ENCODE measurements at places on chromosomes 2 and 18.

- DNase-seq: no peak
These were observed 3.9 kb downstream of the WIPF1 start for GRCh38 chr2:174593574-174594203.

DNA sequence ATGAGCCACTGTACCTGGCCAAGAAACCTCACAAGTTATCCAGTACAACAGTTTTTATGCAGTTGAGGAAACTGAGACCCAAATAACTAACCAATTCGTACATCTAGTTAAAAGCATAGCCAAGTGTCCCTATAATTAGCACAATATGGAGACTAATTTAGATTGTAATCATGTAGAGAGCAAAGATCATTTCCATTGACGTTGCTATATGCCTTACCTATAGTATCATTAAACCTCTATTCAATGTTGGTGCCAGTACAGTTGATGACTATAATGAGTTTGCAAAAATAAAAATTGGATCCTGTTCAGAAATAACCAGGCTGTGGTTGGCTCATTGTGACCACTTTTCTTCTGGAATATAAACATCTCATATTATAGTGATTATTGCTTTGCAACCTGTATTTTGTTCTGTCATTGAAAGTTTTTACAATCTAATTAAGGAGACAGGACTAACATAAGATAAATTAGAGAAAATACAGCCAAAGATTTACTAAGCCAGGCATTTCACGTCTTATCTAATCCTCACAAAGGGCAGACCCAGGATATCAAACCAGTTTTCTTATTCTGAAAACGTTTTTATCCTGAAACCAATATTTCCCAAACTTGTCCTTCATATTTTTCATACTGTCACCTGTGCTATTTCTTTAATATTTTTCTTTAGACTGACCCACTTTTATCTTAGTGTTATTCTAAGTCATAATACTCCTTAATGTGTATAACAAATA is 130.0 kb upstream of the STON1 start:
- no peak for DNase-seq

GRCh38 chr2:150062416-150062815 is 425.1 kb downstream of the RND3 start:
- no peak for DNase-seq

DNA sequence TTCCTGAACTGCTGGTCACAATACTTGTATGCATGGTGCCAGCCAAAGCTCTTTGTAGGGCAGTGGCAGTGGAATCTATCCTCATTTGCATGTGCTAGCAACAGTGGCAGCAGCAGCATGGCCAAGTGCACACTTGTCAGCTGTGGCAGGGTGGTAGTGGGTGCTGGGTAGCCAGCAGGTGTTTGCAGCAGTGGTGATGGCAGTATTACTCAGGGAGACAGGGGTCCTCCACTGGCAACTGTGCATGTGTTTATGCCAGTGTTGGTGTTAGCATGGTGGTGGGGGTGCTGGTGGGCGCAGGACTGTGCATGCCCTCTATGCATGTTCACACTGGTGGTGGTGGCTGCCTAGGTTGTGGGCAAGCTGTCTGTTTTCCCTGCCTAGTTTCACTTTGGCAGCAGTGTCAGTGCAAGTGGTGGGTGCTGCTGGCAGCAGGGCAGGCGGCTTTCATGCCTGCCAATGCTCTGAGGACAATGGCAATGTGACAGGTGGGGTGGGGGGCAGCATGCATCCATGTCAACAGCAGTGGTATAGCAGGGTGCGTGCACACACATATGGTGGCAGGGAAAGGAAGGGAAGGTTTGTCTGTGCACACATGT is 41.2 kb downstream of the GALNT13 start:
- DNase-seq: no peak

- DNase-seq: no peak
These were observed 90.5 kb upstream of the UPP2 start for GRCh38 chr2:158011055-158011771.

- no peak for DNase-seq
These were observed 75.0 kb upstream of the SLC25A52 start for GRCh38 chr18:31835528-31836133.

- no peak for DNase-seq
These were observed 89.0 kb upstream of the PNPT1 start for GRCh38 chr2:55782528-55783173.

- DNase-seq: no peak
These were observed 32.9 kb downstream of the CENPO start for GRCh38 chr2:24825883-24826772.

GRCh38 chr18:26378701-26379100 is 152.5 kb downstream of the TAF4B start:
- DNase-seq: no peak

DNA sequence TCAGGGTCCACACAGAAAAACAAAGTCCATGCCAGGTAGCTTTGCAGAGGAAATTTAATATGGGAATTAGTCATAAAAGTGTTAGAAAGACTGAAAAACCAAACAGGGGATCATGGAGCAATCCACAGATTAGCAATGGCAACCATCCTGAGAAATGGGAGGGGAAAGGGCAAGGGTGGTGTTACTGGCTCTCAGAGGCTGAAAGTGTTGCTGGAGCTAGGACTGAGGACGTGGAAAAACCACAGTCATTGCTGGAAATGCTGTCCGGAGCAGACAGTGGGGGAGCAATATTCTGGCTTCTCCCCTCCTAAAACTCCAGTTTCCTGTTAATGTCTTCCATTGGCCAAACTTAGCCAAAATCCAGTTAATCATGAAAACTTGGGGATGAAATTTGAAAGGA is 172.4 kb downstream of the ZBTB7C start:
- no peak for DNase-seq

- DNase-seq: no peak
These were observed 455.4 kb downstream of the NUP35 start for GRCh38 chr2:183579686-183580085.

GRCh38 chr2:29227935-29228675 is 112.9 kb downstream of the CLIP4 start:
- no peak for DNase-seq

GRCh38 chr2:64325852-64326577 is 127.9 kb upstream of the LGALSL start:
- DNase-seq: no peak

GRCh38 chr2:173860566-173860965 is 104.6 kb downstream of the SP3 start:
- no peak for DNase-seq

GRCh38 chr2:198004921-198005829 is 200.8 kb downstream of the PLCL1 start:
- DNase-seq: no peak

DNA sequence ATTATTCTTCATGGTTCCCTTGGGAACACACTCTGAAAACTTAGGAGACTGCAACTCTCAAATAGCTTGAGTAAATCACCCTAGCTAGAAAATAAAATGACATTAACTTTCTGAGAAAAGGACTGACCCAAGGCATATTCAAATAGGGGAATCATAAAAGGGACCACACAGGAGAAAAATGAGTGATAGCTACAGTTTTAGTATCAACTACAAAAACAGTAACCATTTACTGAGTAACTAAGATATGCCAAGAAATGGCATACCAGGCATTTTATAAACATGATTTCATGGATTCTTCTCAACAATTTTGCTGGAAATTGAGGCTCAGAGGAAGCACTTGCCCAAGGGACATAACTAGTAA is 84.5 kb downstream of the AFF3 start:
- DNase-seq: no peak

- no peak for DNase-seq
These were observed 5.4 kb downstream of the MRO start for GRCh38 chr18:50814395-50814794.

DNA sequence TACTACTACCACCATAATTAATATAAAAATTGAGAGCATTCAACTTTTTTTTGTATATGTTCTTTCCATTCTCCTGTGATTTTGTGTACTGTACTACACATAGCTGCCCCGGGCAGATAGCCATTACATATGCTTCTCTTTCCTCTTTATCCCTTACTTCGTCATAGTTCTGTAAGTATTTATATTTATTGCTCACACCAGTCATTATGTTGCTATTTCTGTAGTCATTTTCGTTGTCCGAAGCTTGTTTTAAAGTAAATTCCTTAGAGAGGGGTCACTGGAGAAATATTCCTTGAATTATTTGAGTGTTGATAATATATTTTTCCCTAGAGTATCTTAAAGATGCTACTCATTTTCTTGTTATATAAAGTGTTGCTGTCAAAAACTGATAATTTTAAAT is 144.0 kb downstream of the CLIP4 start:
- DNase-seq: no peak

- no peak for DNase-seq
These were observed 702.7 kb downstream of the SOCS6 start for GRCh38 chr18:70991577-70991976.

GRCh38 chr2:68414876-68415275 is 49.8 kb downstream of the PLEK start:
- no peak for DNase-seq

GRCh38 chr2:65017335-65017734 is 28.1 kb downstream of the SLC1A4 start:
- no peak for DNase-seq

DNA sequence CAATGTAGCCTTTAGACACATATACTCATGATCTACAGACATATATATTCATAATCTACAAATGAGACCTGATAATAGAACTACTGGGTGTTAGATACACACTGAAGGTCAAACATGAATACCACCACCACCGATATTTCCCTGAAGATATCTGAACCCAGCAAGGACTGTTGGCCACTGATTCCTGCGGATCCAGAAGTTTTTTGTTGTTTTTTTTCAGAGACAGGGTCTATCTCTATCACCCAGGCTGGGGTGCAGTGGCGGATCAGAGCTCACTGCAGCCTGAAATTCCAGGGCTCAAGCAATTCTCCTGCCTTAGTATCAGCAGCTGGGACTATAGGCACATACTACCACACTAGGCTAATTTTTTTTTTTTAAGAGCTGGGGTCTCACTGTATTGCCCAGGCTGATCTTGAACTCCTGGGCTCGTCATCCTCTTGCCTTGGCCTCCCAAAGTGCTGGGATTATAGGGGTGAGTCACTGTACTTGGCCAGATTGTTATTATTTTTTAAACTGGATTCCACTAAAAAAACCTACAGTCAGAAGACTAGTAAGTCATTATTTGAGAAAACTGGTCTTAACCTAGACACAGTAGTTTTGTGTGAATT is 1.8 kb downstream of the METTL5 start:
- no peak for DNase-seq

GRCh38 chr18:51575171-51575570 is 377.7 kb upstream of the MEX3C start:
- DNase-seq: no peak

- DNase-seq: no peak
These were observed 255.1 kb upstream of the THSD7B start for GRCh38 chr2:136510244-136510643.

DNA sequence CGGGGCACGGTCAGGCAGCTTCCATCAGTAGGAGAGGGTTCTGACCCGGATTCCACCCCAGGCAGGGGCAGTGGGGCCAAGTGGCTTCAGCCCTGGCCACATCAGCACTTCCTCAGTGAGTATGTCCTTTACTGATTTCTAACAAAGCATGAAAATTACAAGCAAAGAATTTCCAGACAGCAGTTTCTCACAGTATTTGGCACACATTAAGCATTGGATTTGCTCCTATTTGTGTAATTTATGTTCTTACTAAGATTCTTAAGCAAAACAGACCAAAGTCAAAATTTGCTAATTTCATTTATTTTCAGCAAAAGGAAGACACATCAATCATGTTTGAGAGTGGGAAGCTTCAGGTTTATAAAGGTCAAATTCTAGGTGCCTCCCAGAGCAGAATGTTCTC is 73.3 kb upstream of the NFATC1 start:
- DNase-seq: no peak

- no peak for DNase-seq
These were observed 60.8 kb downstream of the MBP start for GRCh38 chr18:77071711-77072292.

DNA sequence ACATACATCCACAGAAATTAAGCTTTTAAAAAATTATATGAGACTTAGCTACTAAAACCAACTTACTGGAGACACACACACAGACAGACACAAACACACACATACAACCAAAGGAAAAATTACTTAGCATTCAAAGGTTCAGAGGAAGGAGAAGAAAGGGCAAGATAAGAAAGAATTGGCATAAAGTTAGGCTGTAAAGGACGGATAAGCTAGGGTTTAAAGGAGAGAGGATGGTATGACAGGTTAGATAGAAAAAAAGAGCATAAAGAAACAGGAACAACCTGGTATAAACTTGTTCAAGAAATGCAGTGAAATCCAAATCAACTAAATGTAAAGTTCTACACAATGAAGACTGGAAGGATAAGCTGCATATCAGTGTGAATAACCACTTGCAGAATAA is 73.4 kb downstream of the SLC66A3 start:
- no peak for DNase-seq

DNA sequence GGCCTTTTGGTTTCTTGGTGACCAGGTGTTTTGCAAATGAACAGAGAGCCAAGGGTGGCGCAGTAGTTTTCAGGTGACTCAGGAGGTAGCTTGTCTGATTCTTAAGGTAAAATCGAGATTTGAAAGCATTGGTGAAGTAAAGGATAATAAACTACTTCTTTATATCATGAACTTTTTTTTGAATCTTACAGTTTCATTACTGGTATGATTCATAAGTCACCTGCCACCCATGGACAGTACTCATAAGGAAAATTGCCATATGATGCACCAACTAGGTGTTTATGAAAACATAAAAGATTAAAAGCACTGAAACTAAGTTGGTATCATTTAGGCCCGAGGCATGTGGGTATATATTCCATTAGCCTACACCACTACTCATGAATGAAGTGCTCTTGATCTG is 84.1 kb upstream of the MGAT5 start:
- no peak for DNase-seq

GRCh38 chr2:176997074-176997791 is 215.4 kb upstream of the HNRNPA3 start:
- DNase-seq: no peak

- no peak for DNase-seq
These were observed 31.2 kb upstream of the TBR1 start for GRCh38 chr2:161384864-161385263.

DNA sequence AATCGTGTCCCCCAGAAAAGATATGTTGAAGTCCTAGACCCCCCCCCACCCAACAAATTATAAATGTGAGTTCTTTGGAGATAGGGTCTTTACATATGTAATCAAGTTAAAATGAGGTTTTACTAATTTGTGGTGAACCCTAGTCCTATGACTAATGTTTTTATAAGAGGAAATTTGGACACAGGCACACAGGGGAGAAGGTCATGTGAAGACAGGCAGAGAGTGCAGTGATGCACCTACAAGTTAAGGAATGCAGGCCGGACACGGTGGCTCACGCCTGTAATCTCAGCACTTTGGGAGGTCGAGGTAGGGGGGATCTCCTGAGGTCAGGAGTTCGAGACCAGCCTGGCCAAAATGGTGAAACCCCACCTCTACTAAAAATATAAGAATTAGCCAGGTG is 5.8 kb upstream of the PMAIP1 start:
- DNase-seq: no peak

DNA sequence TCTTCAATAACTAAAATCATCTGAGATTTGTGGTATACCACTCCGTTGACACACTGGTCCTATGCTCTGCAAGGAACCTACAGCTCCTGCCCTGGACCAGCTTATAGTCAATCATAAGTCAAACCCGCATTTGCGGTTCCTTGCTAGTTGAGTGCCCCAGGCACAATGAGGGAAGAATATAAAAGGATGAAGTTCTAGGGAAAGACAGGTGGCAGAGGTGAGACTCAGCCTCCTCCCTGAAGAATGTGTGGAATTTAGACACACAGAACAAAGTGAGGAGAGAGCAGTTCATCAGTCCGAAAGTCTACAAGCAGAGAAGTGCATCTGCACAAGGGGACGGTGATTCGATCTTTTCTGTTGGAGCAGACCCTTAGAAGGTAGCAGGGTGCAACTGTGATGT is 615.0 kb upstream of the FANCL start:
- no peak for DNase-seq

- DNase-seq: no peak
These were observed 219.3 kb upstream of the TNP1 start for GRCh38 chr2:217079165-217079564.

Measured in cortex of kidney (tissue), 1 donor.